NCI-H510A (cell line): ENCODE measurements at places on chromosomes 13 and 19.

- DNase-seq: no peak
Measured at GRCh38 chr13:23851106-23851505, 38.1 kb downstream of the MIPEP start.

- no peak for DNase-seq
Measured at GRCh38 chr19:39813264-39813993, 20.5 kb downstream of the DYRK1B start.

- DNase-seq: peak; percentile 5
Measured at GRCh38 chr13:108155185-108156106, 59.9 kb downstream of the LIG4 start.

DNA sequence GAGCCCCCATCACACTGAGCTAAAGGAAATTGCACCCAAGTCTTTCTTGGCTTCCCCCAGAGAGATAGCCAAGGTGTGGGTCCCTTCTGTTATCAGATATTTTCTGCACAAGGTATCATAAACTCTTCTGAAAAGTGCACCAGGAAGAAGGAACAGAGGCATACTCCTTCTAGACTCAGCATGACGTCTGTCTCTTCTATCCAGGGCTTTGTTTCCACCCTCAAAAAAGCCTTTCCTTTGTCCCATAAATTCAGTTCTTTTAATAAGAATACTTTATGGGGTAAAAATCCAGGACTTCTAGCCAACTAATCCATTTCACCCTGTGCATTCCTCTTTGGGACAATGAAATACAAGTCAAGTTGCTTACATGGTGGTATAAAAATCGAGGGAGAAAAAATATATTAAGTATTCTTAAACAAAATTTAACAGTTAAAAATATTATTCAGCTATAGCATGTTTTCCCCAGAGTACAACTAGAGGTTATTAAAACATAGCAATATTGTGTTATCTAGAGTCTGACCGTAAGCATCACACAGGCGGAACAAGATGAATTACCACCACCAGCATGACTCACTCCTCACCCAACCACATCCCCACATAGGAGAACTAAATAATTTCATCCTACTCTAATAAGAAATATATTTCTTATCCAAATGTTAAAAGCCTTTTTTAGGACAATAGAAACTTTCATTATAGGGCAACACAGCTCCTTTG, 79.9 kb upstream of the GPC6 start:
- DNase-seq: no peak

GRCh38 chr19:16022681-16023080, 53.6 kb upstream of the TPM4 start:
- no peak for DNase-seq

DNA sequence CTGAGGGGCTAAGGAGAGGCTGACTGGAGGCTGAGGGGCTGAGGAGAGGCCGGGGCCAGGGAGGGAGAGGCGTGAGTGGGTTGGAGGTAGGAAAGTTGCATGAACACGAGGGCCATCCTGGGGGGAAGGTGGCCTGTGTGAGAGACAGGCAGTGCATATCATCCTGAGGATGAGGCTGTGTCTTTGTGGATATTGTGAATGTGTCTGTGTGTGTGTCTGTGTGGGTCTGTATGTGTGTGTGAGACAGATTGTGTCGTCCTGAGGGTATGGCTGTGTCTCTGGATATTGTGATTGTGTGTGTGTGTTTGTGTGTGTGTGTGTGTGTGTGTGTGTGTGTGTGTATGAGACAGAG, 422 bp downstream of the ZNF71 start:
- no peak for DNase-seq

- no peak for DNase-seq
Measured at GRCh38 chr13:64054321-64054720, 2638.7 kb upstream of the PCDH20 start.

DNA sequence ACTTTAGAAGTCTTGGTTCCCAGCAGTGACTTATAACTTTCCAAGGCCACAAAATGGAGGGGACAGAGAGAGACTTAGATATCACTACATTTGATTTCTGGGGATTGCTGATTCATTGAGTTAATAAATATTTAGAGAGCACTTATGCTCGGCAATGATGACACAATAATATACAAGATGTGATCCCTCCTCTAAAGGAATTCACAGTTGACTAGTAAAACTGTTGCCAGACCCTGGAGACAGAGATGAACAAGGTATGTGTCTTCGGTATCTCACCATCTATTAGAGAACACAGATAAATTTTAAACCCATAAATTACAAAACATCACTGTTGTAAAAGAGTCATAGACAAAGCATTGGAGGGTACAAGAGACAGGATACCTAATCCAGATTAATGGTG, 437.5 kb downstream of the FOXO1 start:
- DNase-seq: no peak

GRCh38 chr19:41993612-41994483, at the start of gene ATP1A3:
Gene ATP1A3 (minus strand): TSS chr19:41994230. CDS start chr19:41994076, 154 bp downstream.
- peak; percentile 83 for DNase-seq

DNA sequence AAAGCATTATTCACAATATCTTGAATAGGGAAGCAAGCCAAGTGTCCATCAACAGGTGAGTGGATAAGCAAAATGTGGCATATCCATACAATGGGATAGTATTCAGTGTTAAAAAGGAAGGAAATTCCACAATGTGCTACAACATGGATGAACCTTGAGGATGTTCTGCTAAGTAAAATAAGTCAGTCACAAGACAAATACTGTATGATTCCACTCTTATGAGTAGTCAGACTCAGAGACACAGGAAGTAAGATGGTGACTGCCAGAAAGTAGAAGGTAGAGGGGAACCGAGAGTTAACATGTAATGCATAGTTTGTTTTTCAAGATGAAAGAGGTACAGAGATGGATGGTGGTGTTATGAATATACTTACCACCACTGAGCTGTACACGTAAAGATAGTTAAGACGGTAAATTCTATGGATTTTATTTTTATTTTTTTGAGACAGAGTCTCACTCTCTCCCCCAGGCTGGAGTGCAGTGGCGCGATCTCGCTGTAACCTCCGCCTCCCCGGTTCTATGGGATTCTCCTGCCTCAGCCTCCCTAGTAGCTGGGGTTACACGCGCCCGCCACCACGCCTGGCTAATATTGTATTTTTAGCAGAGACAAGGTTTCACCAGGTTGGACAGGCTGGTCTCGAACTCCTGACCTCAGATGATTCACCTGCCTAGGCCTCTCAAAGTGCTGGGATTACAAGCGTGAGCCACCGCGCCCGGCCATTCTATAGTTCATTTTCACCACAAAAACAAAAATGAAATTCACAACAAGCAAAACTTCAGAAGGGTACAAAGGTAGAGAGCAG, 1.0 kb upstream of the CHAMP1 start:
- DNase-seq: no peak
